ENCODE measurements at places on chromosomes 4 and X.

- DNase-seq, result no peak
Measured at GRCh38 chr4:146349306-146349705, 135.0 kb downstream of the REELD1 start.

DNA sequence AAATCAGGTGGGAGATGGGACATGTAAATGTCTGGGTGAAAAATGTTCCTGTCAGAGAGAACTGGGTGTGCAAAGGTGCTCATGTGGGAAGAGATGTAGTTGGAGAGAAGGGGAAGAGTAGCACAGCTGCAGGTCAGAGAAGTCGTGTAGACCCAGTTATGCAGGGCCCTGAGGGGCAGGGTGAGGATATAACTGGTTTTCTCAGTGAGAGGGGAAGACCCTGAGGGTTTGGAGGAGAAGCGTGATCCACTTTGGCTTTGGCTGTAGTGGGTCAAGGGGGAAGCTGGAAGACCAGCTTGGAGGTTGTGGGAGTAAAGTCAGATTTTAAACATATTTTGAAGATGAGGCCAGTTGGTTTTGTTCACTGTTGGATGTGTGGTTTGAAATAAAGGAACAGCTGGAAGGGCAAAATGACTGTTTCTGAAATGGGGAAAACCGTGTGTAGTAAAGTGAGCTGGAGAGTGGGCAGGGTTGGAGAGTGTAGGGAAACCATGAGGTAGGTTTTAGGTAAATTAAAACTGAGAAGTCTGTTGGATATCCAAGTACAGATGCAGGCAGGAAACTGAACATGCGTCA is 44.2 kb downstream of the NAP1L5 start:
- no peak for DNase-seq

DNA sequence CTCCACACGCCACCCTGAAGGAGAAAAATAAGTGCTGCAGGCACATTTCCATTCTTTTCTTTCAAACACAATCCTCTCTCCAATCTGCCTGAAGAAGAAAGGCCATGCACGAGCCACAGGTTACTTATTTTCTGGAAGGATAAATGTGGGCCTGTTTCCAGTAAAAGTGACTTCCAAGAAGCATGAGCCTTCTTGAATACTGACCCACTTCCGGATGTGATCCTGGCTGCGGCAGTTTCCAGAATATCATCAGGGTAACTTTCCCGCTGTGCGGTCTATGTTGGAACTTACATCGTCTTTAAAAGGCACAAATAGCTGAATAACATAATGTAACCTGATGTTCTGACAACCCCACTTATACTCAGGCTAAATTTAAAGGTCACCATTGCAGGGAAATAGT is 66.3 kb upstream of the TAPT1 start:
- DNase-seq, result no peak

- DNase-seq, result no peak
Measured at GRCh38 chr4:110075083-110075738, 123.2 kb downstream of the ELOVL6 start.

DNA sequence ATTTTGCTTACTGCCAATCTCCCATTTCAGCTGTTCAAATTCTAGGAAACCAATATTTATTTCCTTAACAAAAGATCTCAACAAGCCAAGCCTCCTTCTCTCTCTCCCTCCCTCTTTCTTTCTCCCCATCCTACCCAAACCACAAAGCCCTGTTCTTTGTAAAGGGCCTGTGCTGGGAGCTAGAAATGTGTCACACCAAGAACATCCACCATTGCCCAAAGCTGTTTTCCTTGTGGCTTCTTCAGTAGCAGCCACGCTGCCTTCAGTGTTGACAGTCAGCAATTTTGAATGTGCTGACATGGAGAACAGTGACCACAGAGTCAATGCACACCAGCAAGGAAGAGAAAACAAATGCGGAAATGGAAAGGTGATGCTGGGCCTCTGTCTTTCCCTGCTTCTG is 203.0 kb downstream of the MAML3 start:
- DNase-seq, result no peak

GRCh38 chrX:43238461-43238945 is 417.6 kb upstream of the MAOA start:
- DNase-seq, result no peak

GRCh38 chr4:71290074-71290473 is 48.7 kb upstream of the SLC4A4 start:
- DNase-seq, result no peak

DNA sequence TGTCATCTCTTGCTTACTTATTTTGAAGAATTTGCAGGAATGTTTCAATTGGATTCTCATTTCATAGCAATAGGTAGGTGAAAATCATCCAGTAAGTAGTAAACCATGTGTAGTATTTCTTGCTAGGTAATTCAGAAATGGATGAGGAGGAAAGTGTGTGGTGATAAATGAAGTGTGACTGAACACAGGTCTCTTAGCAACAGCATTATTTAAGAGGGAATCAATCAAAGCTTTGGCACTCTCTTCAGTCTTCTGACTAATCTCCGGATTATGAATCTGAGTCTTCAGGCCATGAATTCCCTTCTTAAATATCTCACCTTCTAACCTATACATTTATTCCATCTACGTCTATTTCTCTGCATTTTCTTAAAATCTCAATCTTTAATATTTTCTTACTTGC is 55.8 kb upstream of the ARHGAP24 start:
- DNase-seq, result no peak

DNA sequence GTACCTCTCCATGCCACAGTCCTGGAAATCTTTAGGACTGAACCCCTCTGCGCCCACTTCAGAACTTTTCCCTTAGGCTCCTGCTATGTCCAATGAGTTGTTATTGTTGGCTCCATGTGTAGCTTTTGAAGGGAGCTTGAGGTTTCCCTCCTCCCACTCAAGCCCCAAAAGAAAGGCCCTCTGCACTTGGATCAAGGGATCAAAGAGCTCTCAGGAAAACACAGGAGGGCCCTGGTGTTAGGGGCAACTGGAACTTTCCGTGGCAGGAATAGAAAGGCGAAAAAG is 135.0 kb downstream of the RASL11B start:
- DNase-seq, result no peak
